ENCODE measurements at places on chromosomes 5 and 9.

DNA sequence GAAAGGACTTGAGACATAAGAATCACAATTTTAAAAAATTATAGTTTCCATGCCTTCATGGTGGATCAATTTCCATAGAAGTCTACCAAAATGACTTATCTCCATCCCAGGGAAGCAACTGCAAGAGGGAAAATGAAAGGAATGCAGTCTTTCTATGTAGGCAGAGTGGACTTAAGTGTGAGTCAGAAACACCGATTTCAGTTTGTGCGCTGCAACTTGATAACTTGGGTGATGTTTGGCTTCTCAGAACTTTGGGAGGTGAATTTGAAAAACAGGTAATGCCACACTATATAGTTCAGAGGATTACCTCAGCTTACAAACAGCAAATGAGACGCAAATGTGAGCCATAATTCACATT is 708 bp upstream of the CSNK1G3 start:
- DNase-seq = no peak

- DNase-seq = no peak
Observed at GRCh38 chr5:171692936-171693335, 92.7 kb upstream of the SMIM23 start.

DNA sequence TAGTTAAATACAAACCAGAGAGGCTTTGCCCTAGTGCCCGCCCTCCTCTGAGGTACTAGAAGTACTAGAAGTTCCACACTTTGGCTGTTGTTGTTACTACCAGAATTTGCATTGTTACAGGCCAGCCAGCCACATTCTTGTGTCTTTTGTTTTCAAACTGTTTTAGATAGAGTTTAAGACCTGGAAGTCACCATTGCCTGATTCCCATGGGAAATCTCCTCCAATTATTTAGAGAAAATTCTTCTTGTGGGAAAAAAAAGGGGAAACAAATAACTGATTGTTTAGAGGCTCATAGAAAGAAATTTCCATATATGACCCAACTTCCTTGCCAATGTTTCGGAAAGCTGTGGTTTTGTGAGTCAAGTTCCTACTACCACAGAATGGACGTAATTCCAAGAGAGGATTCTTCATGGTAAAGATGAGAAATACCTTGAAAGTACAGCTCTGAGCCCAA is 252.2 kb downstream of the GOLPH3 start:
- DNase-seq = peak; percentile 86

GRCh38 chr9:98302938-98303632 is 47.6 kb upstream of the TBC1D2 start:
- no peak for DNase-seq

DNA sequence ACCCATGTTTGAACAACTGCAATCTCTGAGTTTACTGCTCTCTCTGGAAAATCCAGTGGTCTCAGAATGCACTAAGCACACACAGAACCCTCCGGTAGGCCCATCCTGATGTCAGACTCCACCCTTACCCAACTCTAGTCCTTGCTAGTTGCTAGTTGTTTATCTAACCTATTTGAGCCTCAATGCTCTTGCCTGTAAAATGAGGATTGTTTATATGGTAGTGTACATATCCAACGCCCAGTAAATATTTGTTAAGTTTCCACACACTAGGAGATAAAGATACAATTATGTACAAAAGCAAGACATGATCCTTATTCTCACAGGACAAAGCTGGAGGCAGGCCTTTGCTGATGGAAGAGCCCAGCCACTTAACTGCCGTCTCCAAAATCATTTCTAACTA is 192.2 kb downstream of the SPOCK1 start:
- DNase-seq = no peak

DNA sequence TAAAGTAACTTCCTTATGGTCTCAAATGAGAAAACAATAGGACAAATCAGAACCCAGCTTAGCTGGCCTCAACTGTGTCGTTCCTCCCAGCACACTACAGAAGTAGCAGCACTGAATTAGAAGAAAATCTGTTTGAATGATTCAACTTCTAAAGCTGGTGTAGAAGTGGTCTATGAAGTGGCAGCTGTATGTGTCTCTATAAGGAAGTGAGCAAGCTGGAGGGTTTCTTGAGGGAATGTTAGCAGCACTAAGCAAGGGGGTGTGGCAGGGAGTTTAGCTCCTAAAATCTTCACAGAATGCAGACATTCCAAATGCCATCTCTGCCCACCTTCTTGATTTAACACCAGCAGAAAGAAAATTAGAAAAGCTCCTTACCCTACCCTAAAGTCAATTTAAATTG is 4.1 kb downstream of the KLF9 start:
- no peak for DNase-seq

- DNase-seq = no peak
Observed at GRCh38 chr5:50447228-50447627, 6.1 kb upstream of the EMB start.

- DNase-seq = no peak
Observed at GRCh38 chr5:116848954-116849581, 274.4 kb upstream of the SEMA6A start.

- DNase-seq = no peak
Observed at GRCh38 chr5:168097876-168098653, 193.4 kb upstream of the WWC1 start.

Measured in fibroblast of skin of left quadriceps (primary cell).